GM04503 (cell line): ENCODE measurements at places on chromosomes 12 and 14.
A peak's percentile ranks its signal among the peaks of the same experiment; 100 is the strongest.

- no peak for DNase-seq
Observed at GRCh38 chr12:93536766-93537488, 35.5 kb upstream of the SOCS2 start.

- DNase-seq = no peak
Observed at GRCh38 chr14:68486033-68486732, 306.7 kb downstream of the ZFP36L1 start.

DNA sequence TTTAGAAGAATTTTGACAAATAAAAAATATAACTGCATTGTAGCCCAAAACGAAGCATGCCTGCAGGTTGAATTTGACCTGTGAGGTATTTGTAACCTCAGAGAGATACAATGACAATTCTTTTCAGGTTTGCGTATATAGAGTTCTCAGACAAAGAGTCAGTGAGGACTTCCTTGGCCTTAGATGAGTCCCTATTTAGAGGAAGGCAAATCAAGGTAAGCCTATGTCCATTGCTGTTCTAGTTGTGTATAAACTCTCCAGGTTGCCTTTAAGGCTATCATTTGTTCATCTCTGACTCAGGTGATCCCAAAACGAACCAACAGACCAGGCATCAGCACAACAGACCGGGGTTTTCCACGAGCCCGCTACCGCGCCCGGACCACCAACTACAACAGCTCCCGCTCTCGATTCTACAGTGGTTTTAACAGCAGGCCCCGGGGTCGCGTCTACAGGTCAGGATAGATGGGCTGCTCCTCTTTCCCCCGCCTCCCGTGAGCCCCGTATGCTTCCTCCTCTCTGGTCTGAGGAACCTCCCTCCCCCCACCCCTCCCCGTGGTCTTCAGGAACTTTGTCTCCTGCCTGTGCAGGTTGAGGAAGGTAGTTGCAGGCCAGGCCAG lies 2.7 kb downstream of the PABPN1 start:
- no peak for DNase-seq

GRCh38 chr12:127516467-127516866 lies 750.5 kb upstream of the TMEM132C start:
- DNase-seq = peak; percentile 20

- DNase-seq = no peak
Observed at GRCh38 chr12:52558781-52559445, 6.0 kb upstream of the KRT71 start.

- no peak for DNase-seq
Observed at GRCh38 chr14:68945585-68946488, 33.3 kb downstream of the ACTN1 start.

DNA sequence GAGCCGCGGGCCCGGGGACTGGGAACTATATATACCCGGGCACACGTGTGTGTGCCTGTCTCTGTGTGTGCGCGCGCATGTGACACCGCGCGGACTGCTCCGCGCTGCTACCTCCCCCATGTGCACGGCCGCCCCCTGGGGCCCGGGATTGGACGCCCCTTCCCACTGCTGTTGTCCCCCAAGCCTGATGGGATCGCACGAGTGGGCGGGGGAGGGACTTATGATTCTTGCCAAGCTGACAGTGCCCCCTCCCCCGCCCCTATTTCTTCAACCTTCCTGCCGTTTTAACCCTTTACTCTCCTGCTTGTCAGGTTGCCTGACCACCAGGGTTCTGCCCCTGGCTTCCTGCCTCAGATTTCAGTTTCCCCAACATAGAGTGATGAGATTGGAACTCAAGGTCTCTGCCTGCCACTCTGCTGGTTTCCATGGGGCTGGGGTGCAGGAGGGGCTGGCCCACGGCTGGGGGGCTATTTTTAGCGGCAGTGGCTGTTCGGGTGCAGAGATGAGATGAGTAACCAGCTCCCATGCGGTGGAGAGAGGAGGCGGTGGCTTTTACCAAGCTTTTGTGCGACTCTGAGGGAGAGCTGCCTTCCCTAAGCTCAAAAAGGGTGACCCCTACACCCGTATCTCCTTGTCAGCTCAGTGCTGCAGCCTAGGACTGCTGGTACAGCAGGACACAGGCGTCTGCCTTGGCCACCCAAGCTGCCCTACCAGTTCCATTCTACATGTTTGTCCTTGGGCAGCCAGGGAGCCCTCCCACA lies at the start of gene DDN:
Gene DDN (minus strand): TSS at position 5 of the 761 bp plus-strand sequence. CDS start 88 bp downstream, outside the sequence.
- DNase-seq = no peak

- DNase-seq = no peak
Observed at GRCh38 chr12:52257074-52257551, 17.3 kb upstream of the KRT86 start.

DNA sequence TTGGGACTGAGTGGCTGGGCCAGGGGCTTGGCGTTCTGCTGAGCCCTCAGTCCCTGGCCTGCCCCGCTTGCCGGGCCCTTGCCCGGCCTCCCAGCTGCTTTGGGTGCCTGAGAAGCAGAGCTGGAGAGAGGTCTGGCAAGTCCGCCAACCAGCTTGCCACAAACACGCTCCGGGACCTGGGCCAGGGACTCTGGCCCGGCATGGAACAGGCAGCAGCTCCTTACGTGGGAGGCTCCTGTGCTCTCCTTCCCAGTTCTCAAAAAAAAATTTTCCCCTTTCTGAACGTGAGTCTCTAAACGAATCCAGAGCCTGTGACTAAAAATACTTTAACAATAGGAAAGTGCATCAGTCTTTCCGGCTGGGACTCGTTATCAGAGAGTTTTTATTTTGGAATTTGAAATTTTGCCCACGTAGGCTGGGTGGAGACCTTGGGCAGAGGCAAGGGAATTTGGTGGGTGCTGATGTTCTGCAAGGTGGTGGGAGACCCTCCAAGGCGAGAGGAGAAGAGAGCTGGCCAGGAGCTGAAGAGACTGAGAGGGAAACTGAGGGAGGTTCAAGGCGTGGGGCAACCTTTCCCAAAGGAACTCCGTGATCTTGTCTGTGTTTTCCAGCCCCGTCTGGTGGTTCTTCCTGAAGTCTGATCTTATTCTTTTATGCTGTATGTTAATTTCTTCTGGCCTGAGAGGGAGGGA lies 6.8 kb upstream of the NR4A1 start:
- peak; percentile 88 for DNase-seq

DNA sequence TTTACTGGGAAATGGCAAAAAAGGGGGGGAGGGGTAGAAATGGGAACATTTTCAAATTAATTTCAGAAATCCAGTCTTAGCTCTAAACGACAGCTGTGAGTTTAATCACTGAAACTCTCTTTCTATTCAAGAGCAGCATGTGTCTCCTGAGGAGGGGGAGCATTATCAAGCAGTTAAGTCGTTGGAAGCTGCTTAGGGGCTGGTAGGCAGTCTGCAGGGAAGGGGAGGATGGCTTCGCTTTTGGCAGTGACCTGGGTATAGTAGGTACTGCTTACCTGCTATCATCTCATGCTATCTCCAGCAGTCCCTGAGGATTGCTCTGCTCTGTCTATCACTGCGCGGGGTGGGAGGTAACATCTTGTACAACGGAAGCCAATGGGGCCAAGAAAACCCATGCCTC lies 567.4 kb downstream of the NRXN3 start:
- no peak for DNase-seq

DNA sequence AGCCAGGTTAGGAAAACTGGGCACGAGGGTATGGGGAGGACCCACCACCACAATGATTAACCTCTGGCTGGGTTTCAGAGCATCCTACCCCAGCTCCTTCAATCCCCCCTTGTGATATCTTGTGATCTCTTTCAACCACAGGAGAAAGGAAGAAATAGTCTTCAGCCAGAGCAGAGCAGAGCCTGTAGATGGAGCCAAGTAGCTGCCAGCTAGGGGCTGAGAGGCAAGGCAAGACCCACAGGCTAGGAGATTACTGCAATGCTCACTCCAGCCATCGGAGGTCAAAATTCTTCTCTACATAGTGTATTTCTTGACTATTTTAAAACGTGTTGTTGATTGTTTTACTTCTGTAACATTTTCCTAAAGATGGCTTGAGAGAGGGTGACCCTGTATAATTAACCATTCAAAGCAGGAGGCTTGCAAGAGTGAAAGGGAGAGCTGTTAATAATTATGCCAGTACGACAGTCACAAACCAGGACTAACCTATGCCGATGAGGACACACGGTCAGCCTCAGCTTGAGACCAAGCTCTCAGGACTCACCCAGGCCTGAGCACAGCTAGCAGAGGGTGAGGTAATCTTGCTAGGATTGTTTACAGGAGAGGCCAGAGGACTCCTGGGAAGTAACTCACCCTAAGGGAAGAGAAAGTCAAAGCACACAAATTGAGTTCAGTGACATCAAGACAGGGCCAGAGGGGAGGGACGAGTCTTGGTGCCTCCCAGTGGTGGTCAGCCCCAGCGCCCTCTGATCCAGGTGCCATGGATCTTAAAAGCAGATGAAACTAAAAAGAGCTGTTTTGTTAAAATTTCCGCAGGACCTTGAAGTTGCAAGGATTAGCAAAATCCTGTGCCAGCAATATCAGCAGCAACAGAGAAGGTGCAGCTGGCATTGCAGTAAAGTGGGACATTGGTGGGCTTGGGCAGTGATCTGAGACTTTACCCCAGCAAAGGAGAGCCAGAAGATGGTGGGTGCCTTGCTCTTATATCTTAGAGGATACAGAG lies 29.8 kb upstream of the CDKN3 start:
- DNase-seq = no peak

- DNase-seq = no peak
Observed at GRCh38 chr12:23352670-23353069, 596.8 kb downstream of the SOX5 start.

DNA sequence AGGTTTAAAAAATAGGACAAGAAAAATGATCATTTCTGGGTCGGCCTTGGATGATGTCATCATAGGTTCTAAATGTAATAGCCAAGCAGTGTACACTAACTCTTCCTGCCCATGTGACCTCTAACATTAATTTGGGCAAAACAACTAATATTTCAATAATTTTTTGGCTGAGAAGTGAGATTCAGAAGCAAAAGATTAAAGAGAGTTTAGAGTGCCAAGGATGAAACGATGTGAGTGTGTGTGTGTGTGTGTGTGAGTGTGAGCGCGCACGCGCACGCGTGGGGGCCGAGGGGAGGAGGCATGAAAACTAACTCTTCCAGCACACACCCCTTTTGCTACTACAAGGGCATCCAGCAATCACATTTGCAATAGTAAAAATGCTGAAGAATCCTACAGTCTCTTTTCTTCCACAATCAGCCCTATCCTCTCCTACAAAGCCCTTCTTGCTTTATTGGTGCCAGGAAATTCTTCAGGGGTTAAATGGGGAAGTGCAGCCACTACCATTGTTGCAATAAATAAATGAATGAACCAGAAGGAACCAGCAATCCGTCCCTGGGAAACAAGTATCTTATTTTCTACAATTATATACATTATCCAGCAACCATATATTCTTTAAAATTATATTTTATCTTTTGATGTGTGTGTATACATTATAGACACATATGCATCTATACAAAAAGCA lies 52.9 kb downstream of the PEBP1 start:
- no peak for DNase-seq

- DNase-seq = no peak
Observed at GRCh38 chr12:2274733-2275132, 221.9 kb downstream of the CACNA1C start.

- no peak for DNase-seq
Observed at GRCh38 chr12:74780182-74780849, 242.7 kb downstream of the ATXN7L3B start.

GRCh38 chr12:100796621-100797020 lies 2.0 kb downstream of the ANO4 start:
- DNase-seq = no peak

GRCh38 chr14:45810152-45810872 lies 557.3 kb upstream of the MIS18BP1 start:
- no peak for DNase-seq

GRCh38 chr14:70698288-70698687 lies 56.6 kb downstream of the TTC9 start:
- DNase-seq = peak; percentile 23

DNA sequence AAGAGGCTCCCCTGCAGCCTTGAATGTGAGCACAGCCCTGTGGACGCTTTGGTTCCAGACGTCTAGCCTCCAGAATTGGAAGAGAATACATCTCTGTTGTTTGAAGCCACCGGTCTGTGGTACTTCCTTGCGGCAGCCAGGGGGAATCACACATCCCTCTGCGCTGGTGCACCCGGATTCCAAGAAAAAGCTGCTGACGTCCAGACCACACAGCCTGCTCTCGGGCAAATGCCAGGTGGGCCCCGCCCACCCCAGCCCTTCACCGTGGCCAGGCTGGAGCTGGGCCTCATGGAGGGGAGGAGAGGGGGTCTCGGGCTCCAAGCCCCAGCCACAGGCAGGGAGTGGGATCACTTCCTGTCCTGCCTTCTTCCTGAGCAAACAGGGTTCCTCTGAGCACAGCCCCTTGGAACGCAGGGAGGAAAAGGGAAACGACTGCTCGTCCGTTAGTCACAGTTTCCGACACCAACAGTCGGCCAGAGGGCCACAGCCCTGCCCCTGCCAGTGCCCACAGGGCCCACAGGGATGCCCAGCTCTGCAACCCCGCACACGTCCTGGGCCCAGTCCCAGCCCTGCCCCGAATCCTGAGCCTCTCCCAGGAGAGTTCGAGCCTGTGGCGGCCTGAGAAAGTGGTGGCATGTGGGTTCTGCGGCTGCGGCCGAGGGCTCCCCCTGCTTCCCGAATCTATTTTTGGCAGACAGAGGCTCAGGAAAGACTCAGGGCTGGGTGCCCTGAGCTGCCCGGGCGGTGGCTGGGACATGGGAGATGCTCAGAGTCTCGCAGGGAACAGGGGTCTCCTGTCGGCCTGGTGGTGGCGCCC lies 85.3 kb downstream of the RFLNA start:
- no peak for DNase-seq

DNA sequence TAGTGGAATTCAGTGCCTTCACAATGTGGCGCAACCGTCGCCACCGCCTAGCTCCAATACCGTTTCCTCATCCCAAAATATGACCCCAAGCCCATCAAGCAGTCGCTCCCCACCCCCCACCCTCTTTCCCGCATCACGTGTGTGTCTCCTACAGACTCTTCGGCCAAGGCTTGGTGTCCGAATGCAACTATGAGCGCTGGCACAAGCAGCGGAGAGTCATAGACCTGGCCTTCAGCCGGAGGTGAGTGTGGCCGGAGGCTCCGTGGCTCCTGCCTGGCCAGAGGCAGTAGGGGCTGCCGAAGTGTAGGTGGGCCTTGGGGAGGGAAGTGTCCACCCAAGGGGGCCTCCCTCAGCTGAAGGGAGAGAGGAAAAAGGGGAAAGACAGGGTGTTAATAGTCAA lies 15.8 kb downstream of the CYP46A1 start:
- DNase-seq = no peak

GRCh38 chr12:109625131-109625559 lies 51.6 kb downstream of the MVK start:
- peak; percentile 18 for DNase-seq

DNA sequence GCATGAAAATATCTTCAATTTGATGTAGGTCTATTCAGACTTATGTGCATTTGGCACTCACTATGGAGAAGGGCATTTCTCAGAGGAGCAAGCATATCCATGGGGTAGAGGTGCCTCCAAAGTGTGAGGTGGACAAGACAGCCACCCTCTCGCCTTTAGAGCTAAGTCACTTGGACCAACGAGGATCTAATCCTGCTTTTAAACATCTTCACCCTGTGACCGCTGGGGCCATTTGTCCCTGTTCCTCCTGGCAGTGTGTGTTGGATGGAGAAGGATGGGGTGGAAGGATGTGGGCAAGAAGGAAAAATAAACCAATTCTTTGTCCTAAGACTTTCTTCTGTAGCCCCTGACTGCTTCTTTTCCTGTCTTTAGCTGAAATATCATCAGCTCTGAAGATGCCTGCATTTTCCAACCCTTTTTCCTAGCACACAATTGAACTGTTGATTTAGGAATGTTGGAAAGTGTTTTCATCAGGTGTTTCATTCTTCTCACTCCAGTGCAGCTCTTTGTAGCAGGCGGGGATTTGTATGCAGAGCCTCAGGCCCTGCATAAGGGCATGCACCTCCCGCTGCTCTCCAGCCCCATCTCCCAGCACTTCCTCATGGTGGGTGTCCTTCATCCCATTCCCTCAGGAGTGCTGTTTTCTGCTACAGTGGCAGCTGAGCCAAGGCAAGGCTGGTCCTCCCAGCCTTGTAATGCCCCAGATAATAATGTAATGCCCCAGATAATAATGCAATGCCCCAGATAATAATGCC lies 5.3 kb downstream of the FGF6 start:
- DNase-seq = no peak
